Stimulated activated CD8-positive, alpha-beta memory T cell treated with anti-CD3 and anti-CD28 coated beads, Interleukin-7, amount 100 ng/mL, for 1 hour (primary cell): ENCODE measurements at places on chromosomes 3 and 15.

DNA sequence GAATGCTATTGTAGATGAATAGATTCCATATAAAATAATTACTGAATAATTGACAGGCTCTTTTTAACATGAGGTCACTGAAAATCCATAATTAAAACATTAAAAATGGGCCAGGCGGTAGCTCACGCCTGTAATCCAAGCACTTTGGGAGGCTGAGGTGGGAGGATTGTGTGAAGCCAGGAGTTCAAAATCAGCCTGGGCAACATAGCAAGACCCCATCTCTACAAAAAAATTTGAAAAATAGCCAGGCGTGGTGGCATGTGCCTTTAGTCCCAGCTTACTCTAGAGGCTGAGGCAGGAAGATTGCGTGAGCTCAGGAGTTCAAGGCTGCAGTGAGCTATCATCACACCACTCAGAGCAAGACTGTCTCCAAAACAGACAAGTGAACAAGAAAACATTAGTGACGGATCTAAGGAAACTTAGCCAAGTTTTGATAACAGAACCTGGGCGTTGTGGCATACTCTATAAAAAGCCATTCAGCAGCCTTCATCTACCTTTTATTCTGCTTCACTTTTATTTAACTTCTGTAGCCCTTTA is 110.5 kb downstream of the KLHL25 start:
- DNase-seq: no peak

- no peak for DNase-seq
Observed at GRCh38 chr3:2992534-2992933, 117.6 kb downstream of the IL5RA start.

GRCh38 chr3:8759038-8759707 is 10.2 kb downstream of the OXTR start:
- DNase-seq: no peak

DNA sequence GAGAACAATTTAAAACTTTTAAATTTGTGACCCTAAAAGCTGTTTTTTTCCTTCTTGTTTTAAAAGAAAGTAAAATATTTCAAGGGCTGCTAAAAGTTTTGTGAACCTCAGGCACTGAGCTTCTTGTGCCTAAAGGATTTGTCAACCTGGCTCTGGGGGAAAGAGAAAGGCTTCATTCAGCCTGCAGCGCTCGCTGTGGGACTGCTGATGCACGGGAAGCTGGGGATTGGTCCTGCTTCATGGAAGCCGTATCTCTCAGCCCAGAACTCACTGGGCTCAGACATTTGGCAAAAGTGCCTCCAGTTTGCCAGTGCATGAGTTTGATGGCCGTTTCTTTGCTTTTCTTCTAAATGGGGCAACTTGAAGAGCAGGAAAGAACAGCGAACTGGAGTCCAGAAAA is 30.8 kb downstream of the TPRG1 start:
- no peak for DNase-seq

DNA sequence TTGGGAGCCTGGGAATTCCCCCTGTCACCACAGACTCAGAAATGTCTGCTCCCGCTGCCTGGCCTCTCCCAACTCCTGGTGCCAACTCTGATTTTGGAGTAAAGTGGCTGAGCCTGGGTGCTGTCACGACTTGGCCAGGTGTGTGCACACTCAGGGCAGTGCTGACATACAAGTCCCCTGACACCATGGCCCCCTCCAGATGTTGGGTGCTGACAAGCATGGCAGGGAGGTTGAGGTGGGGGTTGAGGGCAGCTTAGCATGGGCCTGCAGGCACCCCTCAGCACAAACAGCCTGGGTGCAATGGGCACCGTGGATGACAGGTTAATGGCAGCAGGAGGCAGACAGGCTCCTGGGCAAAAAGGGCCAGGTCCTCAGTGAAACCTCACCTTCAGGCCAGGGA is 511.2 kb downstream of the SQOR start:
- DNase-seq: no peak

GRCh38 chr3:51703761-51704510 is 2.9 kb upstream of the GRM2 start:
- no peak for DNase-seq

- no peak for DNase-seq
Observed at GRCh38 chr3:170331143-170331542, 26.4 kb upstream of the SKIL start.

- DNase-seq: no peak
Observed at GRCh38 chr3:12370758-12371157, 81.9 kb downstream of the PPARG start.

DNA sequence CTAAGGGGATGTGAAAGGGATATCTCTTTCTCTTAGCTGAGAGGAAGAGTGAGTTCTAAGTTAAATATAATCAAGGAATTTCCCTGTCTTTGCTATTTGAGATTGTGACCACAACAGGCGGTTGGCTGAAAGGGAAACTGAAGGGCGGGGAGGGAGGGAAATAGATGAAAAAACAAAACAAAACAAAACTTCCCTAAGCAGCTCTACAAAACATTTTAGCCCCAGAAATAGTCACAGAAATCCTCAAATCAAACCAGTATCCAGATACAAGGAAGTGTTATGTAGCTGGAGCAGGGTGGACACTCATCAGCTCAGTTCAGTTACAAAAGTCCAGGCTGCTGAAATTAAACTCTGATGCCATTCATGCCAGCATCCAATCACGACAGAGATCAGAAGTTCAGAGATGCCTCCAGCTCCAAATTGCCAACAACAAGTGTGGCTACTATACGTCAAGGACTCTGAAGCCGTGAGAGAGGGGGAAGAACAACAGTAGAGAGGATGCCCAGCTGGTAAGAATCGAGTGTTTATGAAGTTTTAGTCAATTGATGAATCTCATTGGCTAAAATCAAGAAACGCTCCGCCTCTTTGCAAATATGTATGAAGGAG is 319 bp upstream of the TP63 start:
- DNase-seq: no peak

DNA sequence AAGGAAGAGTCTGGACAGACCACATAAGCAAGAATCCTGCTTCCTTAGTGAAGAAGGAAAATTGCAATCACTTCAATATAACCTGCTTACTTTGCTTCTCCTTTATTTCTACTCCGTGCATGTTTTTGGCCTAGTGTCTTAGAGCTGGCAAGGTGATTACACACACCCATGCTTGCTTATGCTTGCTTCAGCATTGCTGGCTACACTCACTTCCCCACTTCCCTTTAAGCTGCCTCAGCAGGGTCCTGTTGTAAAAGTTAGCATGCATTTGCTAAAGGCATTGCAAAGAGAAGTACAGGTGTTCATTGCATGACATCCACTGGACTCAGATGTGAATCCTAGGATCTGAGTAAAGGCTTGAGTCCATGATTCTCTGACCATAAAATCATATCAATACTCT is 47.5 kb upstream of the STT3B start:
- DNase-seq: no peak

DNA sequence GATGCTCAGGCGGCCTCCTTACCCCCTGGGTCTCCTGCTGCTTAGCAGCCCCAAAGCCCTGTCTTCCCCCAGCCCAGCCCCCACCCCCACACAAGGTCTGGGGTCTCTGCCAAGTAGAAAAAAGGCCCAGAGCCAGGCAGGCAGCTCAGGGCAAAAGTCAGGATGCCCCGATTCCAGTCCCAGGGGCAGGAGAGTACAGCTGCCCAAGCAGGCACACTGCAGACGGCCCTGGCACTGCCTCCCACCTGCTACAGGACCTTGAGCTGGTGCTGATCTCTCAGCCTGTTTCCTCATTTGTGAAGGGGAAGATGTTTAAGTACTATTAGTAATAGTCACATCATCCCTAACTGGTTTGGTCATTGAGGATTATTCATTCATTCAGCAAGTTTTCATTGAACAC is 12.6 kb downstream of the TMEM43 start:
- DNase-seq: no peak

DNA sequence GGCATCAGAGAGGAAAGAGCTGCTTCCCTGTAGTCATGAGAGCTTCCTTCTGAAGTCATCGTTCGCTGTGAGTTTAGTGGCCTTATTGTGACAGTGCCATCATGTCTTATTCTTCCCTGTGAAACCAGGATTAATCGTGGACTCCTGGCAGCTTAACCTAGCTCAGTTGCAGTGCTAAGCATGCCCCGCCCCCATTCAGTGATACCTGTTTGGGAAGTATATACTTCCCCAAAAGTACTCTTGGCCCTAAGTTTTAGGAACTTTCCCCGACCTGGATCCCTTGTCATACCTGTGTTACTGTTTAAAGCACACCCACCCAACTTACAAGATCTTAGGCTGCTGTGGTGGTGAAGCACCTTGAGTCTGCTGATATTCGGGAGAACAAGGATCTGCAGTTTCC is 32.1 kb upstream of the TIMP4 start:
- DNase-seq: no peak

DNA sequence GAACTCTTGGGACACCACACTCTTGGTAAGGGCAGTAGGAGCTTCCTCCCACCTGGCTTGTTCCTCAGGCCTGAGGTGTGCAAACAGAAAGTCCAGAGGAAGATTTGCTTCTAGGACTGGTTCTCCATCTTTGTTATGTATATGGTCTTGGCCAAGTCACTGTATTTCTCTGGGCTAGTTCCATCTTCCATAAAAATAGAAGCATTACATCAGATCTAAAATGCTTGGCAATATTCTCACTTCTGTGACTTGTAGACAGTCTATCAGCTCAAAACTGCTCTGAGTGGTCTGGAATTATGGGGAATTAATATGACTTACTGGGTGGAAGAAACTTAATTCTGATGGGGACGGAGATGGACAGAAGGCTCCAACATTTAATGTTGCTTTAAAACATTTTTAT is 55.2 kb downstream of the TMEM108 start:
- no peak for DNase-seq

DNA sequence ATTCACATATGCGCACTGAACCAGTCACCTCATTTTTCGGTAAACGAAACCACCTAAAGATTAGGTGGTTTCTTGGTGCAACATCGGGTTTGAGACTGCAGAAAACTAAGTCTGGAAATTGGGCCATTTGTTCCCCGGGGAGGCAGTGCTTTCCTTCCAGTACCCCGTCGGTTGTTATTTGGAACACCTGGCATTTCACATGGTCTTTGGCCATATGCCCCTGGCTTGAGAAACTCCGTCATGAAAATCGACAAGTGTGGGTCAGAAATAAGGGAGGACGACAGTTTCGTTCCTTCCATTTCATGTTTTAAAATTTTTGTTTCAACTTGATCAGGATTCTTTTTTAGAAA is 544 bp upstream of the GATM start:
- no peak for DNase-seq

DNA sequence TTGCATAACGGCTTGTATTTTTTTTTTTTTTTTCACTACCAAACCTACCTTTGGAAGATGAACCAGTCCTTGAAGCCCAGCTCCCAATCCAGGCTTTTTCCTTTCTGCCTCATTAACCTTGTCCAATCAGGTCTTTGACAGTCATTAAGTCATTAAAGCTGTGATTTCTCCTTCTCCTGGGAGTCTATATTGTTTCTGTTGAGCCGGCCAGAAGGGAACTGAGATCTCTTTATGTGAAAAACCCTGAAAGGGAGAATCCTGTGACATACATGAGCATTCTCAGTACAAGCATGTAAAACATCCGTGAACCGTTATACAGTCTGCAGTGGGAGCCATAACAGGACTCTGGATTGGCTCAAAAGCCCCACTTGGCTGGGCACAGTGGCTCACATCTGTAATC is 40.0 kb downstream of the ZNF589 start:
- DNase-seq: no peak

- no peak for DNase-seq
Observed at GRCh38 chr3:125085166-125085565, 29.4 kb upstream of the HEG1 start.

DNA sequence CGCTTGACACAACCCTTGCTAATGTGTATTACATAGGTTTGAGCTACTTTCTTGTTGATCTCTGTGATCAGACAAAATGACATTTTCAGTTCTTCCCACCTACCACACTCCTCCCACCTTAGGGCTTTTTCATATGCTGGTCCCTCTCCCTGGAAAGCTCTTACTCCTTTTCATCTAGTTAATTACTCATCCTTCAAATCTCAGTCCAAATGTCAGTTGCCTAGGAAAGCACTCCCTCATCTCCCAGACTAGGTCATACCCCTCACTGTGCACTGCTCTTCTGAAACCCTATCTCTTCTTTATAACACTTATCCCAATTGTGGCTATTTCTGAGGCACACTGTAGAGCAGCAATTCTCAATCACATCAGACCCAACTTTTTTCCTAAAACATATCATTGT is 7.3 kb downstream of the ZNF106 start:
- DNase-seq: no peak

DNA sequence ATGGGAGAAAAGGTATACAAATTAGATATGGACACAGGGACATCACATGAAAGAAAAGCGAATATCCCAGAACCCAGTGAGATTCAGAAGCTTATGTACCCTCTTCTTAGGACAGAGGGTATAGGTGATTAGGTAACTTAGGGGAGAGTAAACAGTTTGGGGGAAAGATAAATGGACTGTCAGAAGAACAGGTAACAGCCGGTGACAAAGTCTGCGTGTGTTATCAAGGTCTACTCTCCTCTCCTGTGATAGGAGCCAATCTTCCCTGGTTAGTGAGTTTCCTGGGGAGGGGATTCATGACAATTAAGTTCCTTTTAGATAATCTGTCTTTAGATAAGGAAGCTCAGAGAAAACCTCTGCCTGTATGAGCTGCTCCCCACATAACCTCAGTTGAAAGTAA is 30.6 kb upstream of the SNRPN start:
- no peak for DNase-seq

GRCh38 chr15:45347033-45347432 is 31.3 kb downstream of the GATM start:
- no peak for DNase-seq

- DNase-seq: no peak
Observed at GRCh38 chr3:66298591-66298990, 77.8 kb downstream of the SLC25A26 start.

DNA sequence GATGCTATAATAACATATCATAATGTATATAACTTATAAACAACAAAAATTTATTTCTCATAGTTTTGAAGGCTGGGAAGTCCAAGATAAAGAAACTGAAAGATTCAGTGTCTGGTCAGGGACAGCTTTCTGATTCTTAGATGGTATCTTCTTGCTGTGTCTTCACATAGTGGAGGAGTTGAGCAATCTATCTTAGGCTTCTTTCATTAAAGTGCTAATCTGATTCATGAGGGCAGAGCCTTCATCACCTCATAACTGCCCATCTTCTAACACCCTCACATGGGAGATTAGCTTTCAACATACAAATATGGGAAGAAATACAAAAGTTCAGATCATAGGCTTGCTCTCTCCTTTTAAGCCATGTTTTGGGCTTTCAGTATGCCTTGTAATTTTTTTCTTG is 774.8 kb upstream of the EPHA6 start:
- DNase-seq: no peak

GRCh38 chr15:66956672-66957430 is 108.6 kb upstream of the SMAD3 start:
- DNase-seq: no peak
